ENCODE measurements at places on chromosomes 6 and 20.

DNA sequence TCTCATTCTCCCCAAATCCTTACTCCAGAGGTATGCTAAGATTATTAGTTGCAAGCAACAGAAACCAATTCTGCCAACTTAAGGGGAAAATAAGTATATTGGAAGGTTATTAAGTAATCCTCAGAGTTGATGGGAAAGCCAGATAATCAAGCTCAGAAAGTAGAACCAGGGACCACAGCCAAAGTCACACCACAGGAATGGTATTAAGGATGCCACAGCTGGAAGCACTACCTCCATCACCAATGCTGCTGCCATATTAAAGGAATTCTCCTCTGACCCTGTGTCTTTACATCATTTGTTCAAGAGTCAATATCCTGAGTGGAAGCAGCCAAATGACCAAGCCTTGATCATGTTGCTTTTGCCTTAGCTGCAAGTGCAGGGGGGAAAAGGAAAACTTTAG is 9.9 kb downstream of the PROCR start:
- DNase-seq = no peak

DNA sequence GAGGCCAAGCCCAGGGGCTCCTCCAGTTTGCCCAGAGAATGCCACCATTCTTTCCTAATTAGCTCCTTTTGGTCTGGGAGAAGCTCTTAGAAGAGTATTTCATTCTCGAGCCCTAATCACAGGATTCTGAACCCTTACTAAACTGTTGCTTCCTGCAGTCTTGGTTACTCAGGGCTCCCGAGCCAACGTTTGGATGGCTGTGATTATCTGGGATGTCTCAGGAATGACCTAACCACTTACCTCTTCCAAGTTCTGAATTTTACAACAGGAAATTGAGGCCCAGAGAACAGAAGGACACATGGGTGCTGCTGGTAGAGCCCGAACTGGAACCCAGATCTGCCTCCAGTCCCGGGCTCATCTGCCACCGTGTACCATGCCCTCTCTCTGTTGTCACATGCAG is 22.2 kb upstream of the PNPLA1 start:
- peak; percentile 38 for DNase-seq

DNA sequence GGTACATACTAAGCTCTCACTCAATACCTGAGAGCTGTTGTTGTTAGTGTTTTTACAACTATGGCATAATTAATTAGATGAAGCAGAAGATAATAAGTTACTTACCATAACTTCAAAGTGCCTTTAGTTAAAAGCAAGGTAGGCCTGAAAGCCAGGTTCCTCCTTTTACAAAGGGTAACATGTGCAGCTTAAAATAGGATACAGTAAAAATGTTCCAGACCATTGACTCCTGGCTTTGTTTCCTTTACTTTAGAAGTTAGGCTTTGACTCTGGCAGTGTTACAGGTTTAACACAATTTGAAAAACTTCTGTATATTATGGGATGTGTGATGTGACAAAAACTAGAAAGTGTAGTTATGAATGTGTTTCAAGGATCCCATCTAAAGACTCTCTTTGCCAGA is 522.5 kb downstream of the EPM2A start:
- DNase-seq = no peak

DNA sequence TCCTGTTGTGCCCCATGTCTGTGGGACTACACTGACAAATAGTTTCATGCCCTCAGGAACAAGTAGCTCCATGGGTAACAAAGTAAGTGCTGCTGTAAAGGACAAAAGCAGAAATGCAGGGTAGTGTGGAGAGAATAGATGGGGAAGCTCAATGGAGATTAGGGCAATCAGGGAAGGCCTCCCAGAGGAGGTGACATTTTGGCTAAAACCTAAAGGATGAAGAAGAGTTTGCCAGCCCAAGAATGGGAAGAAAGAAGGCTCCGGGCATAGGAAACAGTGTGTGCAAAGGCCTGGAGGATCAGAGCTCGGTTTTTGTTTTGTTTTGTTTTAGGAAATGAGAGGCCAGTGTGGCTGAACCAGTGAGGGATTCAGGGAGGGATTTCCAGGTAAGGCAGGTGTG is 43.6 kb upstream of the FAM83D start:
- DNase-seq = no peak

- no peak for DNase-seq
These were observed 1195.9 kb upstream of the MAP3K7 start for GRCh38 chr6:91782802-91783201.

DNA sequence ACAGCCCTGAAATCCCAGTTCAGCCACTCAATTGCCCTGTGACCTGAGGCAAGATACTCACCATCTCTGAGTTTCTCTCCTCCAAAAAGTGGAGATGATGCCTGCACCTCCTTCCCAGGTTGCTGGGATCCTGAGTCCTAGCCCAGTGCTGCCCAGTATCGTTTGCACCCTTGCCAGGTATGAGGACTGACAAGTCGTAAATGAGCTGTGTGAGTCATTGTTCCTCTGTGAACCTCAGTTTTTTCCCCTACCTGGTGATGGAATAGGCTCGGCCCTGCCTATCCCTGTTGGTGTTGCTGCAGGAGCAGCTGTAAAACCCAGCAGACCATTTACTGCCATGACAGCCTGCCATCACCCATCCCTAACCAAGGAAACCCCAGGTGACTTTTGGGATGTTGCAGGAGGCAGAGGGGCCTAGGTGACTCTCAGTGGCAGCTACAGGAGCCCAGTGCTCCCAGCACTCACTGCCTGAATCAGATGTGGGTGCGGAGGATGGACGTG is 229.3 kb downstream of the SYNDIG1 start:
- DNase-seq = no peak

DNA sequence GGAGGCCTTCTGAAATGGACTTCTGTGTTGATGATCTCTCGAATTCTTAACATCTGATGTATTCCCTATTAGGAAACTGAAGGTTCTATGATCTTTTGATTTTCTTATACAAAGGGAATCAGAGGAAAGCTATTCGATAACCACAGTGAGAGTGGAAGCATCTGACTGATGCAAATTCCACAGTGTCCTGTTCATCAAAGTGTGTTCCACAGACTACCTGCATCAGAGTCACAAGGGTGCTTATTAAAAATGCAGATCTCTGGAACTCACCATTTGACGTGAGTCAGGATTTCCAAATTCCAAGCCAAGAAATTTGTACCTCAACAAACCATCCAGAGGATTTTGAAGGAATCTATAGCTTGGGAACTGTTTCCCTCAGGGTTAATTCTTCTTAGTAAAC is 4.4 kb upstream of the MEP1A start:
- no peak for DNase-seq

GRCh38 chr6:67717281-67717680 is 917.8 kb upstream of the ADGRB3 start:
- DNase-seq = no peak

GRCh38 chr6:8017276-8017701 is 46.9 kb downstream of the BLOC1S5 start:
- DNase-seq = no peak

DNA sequence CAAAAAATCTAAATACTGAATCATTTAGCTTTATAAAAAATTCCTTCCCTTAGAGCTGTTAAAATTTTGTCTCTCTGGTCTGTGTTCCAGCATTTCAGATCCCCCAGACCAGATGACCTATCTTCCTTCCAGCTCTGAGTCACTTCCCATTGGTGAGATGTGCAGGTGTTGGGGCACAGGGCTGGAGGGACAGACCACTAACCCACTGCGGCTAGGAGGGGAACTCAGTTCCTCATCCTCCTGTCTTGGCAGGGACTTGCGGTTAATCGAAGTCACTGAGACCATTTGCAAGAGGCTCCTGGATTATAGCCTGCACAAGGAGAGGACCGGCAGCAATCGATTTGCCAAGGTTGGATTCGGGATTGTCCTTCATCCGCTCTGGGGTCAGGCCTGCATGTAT is 6.0 kb downstream of the CNPY3 start:
- DNase-seq = no peak

DNA sequence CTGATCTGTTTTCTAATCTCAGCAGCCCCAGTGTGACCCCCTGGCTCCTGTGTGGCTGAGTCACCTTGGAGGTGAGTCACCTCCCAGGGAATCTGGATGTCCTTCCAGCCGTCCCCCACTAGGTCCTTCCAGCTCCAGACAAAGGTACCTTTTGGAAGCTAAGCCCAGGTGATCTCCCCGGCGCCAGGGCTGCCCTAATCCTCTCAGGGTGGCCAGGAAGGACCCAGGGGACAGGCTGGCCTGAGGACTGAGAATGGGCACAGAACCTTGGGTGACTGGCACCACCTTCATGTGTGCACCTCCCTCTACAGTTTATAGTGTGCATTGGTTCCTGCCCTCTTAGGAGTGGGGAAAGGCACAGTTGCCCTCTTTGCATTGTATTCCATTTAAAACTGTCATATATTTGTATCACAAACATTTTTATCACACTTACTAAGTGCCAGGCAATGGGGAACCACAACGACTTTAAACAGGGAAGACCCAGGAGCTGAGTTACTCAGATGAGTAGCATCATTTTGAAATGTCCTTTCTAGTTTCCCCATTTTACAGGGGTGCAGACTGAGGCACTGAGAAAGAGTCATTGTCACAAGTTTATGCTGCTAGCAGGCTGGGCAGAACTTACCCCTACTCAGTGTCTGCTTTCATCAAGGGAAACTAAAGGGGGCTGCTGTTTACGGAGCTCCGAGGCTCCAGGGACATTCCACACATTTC is 2.6 kb upstream of the BPIFB4 start:
- peak; percentile 6 for DNase-seq

DNA sequence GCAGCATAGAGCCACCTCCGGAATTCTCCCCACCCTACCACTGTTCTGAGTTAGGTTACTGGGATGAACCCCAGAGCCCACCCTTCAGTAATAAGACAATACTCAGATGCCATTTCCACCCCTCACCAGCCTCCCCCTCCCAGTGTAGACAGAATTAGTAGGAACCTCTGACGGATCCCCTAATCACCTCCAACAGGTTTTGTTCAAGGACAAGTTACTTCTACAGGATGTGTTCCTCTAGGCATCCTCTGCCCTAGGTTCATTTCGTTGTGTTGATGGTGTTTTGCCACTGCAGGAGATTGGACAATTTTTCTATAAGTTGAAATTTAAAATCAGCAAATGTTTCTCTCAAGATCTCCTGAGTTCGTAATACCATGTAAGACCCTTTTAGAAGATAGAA is 22.8 kb downstream of the PLEKHG1 start:
- no peak for DNase-seq

GRCh38 chr6:37200085-37200484 is 30.1 kb downstream of the PIM1 start:
- no peak for DNase-seq

DNA sequence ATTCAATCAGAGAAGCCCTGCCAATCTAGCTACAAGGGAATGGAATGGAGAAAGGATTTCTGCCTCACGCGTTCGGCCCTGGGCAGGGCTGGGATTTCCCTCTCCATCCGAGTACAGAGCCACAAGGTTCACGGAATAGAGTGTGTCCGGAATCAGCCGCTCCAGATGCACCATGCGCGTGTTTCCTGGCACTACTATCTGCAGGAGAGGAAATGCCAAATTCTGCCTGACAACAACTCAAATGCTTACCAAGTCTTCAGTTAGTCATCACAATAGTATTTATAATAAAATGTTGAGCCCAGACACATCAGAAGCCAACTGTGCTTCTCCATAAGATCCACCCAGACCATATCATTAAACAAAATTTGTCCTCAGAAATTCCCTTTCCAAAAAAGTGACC is 75.1 kb downstream of the COL12A1 start:
- DNase-seq = peak; percentile 76

GRCh38 chr6:125057392-125058246 is 95.4 kb downstream of the RNF217 start:
- DNase-seq = no peak

DNA sequence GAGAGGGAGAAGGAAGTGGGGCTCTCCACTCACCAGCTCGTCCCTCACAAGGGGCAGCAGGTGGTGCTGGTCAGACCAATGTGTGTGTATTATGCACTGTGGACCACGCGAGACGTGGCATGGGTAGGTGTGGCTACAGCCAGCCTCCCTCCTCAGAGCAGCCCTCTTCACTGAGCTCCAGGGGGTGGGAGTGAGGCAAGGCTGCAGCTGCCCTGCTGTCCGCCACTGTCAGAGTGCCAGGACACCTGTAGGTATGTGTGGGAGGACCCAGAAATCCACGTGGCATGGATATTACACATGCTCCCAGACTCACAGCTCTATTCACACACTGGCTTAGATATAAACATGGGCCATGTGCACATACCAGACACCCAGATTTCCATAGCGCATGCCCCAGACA is 90.3 kb downstream of the VEGFA start:
- no peak for DNase-seq

DNA sequence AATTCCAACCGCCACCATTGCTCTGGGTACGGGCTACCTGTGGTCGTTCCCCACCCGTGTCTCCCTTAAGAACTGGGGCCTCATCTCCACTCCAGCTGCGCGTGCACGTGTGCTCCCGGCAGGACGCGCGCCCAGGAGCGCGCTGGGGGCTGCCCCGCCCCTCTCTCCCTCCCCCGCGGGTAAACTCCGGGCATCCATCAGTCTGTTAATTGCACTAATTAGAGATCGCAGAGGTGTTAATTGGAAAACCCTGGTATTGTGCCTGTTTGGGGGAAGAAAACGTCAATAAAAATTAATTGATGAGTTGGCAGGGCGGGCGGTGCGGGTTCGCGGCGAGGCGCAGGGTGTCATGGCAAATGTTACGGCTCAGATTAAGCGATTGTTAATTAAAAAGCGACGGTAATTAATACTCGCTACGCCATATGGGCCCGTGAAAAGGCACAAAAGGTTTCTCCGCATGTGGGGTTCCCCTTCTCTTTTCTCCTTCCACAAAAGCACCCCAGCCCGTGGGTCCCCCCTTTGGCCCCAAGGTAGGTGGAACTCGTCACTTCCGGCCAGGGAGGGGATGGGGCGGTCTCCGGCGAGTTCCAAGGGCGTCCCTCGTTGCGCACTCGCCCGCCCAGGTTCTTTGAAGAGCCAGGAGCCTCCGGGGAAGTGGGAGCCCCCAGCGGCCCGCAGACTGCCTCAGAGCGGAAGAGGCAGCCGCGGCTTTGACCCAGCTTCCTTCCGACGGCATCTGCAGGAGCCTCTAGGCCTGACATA is 14.4 kb downstream of the FOXP4 start:
- no peak for DNase-seq

GRCh38 chr6:110938171-110938570 is 20.3 kb upstream of the GTF3C6 start:
- no peak for DNase-seq

DNA sequence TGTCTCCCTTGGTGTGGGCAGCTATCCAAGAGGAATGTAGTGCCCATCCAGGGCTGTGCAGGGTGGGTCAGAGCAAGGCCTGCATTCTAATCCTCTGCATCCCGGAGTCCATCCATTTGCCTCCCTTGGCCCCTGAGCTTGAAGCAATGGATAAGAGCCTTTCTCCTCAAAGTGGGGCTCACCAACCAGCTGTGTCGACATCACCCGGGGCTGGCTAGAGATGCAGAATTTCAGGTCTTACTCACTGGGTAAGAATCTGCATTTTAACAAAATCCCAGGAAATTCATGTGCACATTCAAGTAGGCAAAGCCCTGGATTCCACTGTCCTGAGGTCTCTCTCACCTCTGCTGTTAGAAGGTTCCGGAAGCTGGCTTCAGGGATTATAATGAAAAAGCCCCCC is 95.3 kb downstream of the MDGA1 start:
- peak; percentile 54 for DNase-seq

DNA sequence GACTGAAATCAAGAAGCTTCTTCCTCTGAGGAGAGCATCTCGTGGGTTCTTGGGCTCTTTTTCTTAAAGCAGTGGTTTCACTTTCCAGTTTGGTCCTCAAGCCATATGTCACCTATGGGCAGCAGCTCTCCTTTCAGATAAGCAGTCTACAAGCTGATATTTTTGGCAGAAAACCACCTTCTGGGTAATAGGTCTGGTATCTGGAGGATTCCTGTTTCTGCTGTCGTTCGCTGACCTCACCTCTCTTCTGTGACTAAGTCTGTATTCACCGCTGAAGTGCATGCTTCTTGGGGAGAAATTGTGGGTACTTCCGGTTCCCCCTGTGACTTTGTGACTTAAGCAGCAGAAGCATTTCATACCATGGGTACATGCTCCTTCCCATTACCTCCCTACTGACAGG is 193.6 kb downstream of the EDN1 start:
- DNase-seq = peak; percentile 98

Measured in EL (cell line).